ENCODE measurements at places on chromosomes 6 and 20. TPM values are rescaled to one million over a fixed set of nuclear protein-coding genes. Genes with fewer than 3 reads are reported as not detected.

Gene COL10A1
- not detected for total RNA-seq

Gene KIF25
- total RNA-seq = 0.44 TPM

- no peak for DNase-seq
Observed at GRCh38 chr20:45798935-45799642, 7.3 kb downstream of the DNTTIP1 start.

GRCh38 chr6:98669371-98669770 lies 165.0 kb upstream of the POU3F2 start:
- DNase-seq = no peak

DNA sequence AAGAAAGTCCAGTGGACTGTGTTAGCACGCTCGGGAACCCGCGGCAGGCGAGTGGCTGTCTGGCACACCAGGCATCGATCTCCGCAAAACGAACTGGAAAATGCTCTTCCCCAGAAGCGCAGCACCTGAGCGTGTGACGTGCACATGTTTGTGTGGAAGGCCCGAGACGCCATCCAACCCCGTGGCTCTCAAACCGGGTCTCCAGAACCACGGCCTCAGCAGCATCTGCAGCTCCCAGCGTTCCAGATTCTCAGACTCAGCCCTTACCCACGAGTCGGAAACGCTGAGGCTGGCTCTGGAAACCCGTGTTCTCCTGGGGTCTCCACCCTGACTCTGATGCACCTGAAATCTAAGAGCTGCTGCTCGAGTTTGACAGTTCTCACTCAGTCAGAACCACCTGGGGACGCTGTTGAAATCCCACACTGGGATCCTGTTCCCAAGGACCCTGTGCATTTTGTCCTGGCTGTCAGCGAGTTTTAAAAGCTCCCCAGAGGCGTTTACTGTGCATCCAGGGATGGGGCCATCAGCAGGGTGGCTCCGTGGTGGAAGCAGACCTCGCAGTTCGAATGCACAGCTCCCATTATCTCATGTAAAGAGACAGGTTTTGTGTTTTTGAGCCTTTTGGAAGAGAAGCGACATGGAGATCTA lies 69.0 kb downstream of the DLL1 start:
- no peak for DNase-seq

- no peak for DNase-seq
Observed at GRCh38 chr6:43144879-43145278, 26.2 kb upstream of the SRF start.

- no peak for DNase-seq
Observed at GRCh38 chr6:165692106-165692653, 29.1 kb upstream of the PDE10A start.

DNA sequence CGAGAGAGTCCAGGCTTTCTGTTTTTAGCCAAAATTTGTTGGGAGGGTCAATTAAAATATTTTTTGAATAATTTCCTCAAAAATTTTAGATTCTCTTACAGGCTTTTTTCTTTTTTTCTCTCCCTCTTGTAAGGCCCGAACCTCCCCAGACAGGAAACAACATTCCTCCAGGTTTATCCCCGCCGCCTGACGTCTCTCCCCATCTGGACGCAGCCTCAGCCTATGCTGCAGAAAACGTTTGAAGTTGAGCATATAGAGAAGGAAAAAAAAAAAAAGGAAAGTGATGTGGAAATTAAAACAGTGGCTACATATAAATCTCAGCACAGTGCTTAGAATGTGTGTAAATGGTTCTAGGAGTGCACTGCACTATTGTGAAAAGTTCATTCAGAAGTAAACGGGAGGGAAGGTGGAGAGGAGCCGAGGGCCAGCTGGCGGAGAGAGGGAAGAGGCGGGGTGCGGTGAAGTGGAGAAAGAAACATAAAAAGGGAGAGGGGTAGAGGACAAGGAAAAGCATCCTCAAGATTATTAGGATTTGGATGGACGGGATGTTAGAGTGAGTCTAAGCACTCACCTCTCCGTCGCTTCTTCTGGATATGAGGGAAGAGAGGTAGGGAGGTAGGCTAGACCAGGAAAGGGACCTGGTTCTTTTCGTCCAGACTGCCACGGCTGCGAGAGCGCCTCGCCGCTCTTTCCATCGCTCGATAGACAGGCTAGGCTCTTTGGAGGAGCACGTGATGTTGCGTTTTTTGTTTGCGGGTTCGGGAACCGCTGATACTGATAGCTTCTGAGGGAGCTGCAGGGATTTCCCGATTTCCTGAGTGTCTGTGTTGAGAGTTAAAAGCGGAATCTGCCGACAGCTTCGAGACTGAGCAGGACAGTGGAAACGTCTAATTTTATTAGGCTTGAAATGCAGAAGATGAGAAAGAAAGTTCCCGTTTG lies 98.7 kb downstream of the TRIM27 start:
- no peak for DNase-seq

DNA sequence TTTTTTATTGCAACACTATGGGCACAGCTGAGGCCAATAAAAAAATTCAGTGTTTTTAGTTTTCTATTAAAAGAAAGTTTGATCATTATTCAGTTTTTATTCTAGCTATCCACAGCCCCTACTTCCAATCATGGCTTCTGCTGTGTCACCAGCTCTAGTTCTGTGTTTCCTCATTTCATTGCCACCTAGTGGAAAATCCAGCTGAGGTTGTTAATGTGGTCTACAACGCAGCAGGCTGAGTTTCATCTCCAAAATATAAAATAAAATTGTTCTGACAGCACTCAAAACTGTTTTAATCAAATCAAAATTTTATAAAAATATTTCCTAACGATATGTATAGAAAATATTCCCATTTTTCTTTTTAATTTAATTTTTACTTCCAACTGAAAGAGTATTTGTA lies 13.6 kb downstream of the COL9A1 start:
- DNase-seq = no peak

- no peak for DNase-seq
Observed at GRCh38 chr20:3797592-3798372, 1.7 kb downstream of the CDC25B start.

DNA sequence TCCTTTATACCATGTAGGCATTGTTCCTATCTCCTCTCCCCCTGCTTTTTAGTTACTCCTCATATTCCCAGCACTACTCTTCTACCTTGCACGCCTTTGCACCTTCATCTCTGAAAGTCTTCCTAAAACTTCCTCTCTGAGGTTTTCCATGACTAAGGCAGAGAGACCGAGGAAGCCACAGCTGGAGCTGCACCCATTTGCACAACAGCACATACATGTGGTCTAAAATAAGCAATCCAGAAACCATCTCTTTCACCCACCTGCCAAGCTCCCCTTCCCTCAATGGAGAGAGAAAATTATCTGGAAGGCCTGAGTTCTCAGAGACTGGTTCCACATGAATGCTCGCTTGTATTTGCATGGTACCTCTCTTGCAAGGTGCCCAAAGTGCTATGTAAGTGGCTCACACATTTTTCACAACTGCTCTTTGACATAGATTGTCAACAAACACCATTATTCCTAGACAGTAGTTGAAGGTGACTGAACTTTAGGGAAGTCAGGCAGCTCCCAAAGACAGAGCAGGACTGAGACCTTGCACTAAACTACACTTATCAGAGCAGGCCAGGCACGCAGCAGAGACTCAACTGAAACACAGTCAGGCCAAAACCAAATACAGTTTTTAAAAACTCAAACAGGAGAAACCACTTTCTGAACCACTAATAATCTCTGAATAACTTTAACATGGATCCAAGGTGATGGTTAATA lies 313.2 kb downstream of the TFAP2A start:
- no peak for DNase-seq

- no peak for DNase-seq
Observed at GRCh38 chr6:16904957-16905356, 143.7 kb upstream of the ATXN1 start.

- DNase-seq = no peak
Observed at GRCh38 chr20:14986656-14987055, 649.2 kb upstream of the FLRT3 start.

DNA sequence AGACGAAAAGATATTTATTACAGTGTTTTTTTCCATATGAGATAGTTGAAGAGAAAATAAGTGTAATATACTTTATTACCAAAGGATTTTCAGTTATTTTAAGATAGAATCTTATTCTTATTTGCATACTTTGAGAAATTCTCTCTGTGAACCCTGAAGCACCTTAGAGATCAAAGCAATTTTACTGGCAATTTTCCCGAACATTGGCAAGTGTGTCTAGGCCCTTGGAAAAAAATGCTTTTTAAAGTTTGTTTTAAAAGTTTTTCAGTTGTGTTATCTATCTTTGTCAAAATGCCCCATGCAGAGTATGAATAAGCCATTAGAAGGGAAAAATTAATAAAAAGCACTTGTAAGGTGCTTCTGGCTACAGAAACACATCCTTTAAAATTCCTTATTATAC lies 276.8 kb upstream of the HSF2 start:
- no peak for DNase-seq

DNA sequence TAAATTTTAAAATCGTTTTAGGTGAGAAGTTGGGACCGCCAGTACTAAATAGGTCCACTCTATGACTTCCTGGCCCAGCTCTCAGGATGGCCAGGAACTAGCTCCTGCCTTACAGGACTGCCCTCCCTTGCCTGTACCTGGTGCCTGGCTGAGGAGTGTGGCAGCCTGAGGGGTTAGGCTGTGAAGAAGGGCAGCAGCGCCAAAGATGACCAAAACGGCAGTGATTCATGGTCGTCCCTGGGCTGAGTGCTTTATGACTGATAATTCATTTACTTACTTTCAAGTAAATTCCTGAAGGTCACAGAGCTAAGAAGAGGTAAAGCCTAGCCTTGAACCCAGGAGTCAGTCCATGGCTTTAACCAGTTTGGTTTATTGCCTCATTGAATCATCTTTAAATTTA lies 22.1 kb downstream of the STK35 start:
- DNase-seq = no peak

GRCh38 chr6:167993831-167994230 lies 3.6 kb upstream of the KIF25 start:
- no peak for DNase-seq

DNA sequence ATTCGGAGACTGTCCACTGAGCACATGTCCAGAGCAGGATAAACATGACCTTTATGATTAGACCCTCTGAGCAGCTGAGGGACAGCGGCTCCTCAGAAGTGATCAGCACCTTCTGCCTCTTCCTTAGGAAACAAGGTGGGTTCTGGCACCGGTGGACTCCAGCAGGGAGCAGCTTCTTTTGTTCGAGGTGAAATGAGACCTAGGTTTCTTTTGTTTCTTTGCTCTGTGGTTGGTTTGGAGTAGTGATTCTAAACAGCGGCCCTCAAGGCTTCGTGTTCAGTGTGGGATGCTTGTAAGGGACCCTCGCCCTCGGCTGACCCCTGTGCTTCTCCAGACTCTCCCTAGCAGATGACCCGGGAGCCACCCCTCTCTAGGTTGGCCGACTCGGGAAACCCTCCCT lies 14.6 kb upstream of the FRMD1 start:
- DNase-seq = no peak

All from Panc1 (cell line).